ENCODE measurements at places on chromosomes 5 and 9.

- DNase-seq = no peak
Observed at GRCh38 chr5:147753765-147754164, 28.8 kb downstream of the JAKMIP2 start.

DNA sequence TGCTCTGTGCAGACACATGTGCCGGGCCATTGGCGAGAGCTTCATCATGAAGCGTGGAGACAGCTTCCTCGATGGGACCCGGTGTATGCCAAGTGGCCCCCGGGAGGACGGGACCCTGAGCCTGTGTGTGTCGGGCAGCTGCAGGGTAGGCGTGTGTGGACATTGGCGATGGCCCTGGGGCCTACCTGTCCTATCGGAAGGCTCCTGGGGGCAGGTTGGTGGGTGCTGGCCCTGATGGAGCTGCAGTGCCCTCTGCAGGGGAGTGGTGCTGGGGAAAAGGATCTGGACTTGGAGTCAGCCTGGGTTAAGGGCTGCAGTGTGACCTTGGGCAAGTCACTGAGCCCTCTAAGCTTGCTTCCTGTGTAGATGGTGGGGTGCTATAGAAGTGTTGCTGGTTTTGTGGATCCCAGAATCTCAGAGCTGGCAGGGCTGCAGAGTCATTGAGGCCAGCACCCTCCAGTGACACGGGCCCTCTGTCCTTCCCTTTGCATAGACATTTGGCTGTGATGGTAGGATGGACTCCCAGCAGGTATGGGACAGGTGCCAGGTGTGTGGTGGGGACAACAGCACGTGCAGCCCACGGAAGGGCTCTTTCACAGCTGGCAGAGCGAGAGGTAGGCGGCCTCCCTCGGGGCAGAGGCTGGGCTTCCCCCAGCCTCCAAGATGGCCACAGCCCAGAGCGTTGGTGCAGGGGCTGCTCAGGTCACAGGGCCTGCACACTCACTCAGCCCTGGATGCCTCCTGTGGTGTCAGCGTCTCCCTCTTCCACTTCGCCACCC is 15.8 kb downstream of the ADAMTS13 start:
- no peak for DNase-seq

DNA sequence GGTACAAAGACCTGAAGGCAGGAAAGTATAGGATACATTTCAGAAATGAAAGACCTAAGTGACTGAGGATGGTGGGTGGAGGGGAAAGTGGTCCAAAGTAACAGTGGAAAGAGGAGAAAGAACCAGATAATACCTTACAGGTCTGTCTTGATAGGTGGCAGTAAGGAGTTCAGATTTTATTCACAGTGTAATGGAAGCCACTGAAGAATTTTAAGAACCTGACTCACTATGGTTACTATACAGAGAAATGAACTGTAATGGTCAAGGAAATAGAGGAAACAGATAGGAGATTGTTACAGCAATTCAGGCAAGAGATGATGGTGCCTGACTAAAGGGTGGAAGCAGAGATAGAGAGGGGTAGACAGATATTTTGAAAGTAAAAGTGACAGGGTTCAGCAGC is 46.5 kb downstream of the EPB41L4A start:
- no peak for DNase-seq

DNA sequence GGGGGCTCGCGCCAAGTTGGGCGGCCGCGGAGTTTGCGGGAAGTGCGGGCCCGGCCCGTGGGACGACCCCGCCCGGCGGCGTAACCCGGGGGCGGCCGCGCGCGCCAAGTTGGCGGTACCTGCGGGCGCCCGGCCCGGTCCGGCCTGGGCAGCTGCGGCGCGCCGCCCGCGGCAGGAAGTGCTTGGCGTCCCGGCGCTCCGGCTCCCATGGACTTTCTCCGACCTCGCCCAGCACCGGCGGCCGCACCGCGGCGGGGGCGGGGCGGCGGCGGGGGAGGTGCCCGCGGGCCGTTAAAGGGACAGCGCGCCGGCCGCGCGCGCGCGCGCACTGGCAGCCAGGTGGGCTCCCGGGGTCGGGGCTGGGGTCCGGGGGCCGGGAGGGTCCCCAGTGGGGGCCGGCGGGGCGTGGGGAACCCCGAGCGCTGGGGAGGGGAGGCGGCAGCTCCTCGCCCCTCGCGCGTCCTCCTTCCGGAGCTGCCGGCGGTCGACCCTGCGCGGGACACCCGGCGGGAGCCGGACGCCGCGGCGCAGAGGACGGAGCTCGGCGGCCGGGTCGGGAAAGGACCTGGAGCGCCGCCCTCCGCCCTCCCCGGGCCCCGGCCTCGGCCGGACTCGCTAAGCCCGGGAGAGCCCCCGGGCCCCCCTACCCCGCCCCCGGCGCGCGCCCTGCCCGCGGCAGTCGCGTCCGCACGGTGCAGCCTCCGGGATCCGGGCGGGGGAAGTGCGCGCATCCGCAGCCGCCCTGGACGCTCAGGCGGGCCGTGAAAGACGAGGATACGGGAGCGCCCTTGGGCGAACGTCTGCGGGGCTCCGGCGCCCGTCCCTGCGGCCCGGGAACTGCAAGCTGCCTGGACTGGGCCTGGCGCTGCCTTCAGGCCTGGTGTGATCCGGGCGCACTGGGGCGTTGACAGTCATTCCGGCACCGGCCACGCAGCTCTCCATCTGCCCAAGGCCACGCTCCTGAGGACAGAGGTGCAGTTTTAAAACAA is at the start of gene NACC2:
Gene NACC2 (minus strand): TSS at position 220 of the 989 bp plus-strand sequence. CDS start 44,768 bp downstream, outside the sequence.
- DNase-seq = no peak

DNA sequence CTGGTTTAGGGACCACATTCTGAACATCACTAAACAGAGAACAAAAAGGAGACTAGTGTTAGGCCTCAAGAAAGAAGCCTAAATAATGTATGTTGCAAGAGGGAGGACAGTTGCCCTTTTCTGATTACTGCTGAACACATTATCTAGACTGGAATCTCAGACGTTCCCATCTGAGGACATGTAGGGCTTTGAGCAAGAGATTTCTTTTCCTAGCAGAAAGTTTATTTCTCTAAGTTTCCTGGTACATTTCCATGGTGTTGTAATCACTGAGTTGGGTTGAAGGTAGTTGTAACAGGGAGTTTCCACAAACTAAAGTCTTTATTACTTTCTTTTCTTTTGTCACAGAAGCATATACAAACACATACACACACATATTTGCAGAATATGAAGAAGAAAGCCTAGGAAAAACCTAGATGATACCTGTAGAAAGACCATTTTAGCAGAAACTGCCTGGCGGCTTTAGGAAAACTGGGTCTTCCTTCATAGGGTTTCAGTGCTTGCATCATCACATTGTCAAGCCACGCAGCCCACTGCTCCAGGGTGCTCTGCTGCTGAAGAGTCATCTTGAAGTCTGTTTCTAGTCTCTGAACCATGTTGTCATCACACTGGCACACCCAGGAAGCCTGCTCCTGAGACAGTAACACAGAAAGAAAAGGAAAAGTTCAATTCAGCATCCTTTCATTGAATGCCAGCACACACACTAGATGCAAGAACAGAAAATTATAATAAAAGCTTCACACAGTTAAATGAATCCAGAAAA is 269.1 kb downstream of the RFX3 start:
- no peak for DNase-seq

DNA sequence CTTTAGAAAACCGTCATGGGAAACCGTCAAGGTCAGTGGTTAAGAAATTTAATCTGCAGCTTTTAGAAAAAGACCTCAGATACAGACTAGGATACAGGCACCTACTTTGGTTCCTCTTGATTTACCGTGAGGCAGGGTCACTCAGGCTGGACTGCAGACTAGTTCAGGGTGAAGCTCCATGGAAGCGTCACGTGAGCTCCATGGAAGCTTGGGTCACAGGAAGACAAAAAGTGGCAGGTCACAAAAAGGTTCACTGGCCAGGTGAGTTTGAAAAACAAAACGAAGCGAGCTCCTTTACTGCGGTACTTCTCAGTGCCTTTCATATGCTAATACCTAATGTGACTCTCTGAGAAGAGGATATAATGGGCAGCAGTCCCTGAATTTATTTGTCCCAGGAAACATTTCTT is 43.0 kb downstream of the PRRC2B start:
- no peak for DNase-seq

GRCh38 chr5:127079994-127080491 is 6.7 kb upstream of the C5orf63 start:
- no peak for DNase-seq

DNA sequence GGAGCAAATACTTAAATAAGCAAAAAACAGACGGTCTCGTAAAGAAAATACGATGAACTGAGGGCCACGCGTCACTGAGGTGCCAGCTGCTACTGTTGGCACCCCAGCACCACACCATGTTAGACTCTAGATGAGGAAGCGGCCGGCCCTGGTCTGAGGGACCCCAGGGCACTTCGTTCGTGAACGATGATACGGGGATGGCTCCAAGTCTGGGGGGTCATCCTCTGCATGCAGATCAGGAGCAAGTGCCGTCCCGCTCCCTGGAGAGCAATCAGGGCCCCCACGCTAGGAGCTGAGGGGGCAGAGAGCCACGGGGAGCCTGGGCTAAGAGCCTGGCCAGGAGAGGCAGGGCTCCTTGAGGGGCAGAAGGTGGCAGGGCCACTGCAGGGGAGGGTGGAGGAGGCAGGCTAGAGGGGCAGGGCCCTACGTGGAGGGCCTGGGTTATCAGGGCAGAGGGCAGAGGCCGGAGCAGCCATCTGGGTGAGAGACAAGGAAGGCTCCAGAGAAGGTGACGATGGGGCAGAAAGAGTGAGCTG is 24.1 kb downstream of the SARDH start:
- no peak for DNase-seq

DNA sequence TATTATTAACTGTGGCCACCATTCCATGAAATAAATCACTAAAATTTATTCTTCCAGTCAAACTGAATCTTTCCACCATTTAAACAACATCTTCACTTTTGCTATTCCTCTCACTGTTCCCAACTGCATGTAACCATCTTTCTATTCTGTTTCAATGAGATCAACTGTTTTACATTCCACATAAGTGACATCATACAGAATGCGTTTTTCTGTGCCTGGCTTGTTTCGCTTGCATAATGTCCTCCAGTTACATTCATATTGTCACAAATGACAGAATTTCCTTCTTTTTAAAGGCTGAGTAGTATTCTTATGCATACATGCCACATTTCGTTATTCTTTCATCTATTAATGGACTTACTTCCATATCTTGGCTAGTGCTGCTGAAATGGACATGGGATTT is 738.2 kb downstream of the SEMA5A start:
- DNase-seq = no peak

GRCh38 chr9:86135371-86135770 is 36.0 kb upstream of the GOLM1 start:
- no peak for DNase-seq

- no peak for DNase-seq
Observed at GRCh38 chr9:136385015-136385414, 11.5 kb upstream of the CARD9 start.

DNA sequence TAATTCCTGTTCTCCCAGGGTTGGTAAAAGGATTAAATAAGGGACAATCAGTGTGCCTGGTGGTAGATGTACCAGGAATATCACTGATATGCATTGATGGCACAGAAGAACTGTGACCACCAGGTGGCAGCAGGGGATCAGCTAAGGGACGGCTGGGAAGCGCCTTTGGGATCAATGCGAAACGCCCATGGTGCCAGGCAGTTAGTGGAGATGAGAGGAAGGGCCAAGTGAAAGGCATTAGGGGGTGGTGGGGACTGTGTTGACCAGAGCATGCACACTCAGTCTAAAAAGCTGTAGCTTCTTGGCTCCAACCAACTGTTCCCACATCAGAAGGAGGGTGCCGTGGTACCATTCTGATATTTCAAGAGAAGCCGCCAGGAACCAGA is 55.6 kb downstream of the ARHGEF37 start:
- DNase-seq = peak; percentile 67

GRCh38 chr9:127116957-127117356 is 5.5 kb downstream of the ANGPTL2 start:
- DNase-seq = no peak

DNA sequence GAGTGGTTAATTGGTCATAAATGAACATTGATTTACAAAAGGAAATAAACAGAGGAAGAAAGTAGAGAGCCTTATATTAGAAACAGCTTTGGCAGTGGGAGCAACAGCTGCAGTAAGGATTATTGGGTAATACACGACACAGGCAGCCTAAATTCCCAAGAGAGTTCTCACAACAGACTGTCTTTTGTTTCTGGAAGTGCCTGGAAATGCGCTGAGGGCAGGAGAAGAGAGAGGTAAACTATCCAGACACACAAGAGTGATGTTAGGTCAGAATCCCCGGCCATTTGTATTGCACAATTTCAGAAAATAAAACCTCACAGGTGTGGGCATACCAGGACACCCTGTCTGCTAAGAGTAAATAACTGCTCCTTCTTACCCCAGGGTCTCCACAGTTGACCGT is 450.4 kb upstream of the CTNND2 start:
- no peak for DNase-seq

DNA sequence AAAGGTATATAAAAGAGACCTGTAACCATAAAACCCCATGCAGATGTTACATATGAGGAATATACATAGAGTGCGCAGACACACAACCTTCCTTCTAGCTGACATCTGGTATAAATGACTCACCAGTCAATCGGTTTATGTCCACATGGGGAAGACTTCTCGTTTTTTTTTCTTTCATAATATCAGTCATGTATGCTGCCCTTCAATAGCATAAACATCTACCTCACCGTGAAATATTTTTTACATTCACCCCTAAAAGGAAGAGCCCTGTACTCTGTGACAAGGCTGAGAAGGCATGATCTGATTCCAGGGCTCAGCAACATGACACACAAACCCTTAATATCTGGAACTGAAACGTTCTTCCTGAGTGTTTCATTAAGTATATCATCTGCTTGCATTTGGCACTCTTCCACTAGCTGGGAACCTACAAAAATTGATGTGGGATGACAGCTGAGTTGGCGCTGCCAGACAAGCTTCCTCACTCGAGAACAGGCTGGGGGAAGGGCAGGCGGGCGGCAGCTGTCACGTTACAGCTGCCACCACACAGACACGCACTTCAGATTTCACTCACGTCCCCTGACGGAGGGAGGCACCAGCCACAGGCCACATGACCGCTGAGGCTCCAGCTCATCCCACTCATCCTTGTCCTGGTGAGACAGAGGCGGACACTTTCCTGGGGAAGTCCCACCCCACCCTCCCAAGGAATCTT is 74.2 kb downstream of the SHB start:
- no peak for DNase-seq

DNA sequence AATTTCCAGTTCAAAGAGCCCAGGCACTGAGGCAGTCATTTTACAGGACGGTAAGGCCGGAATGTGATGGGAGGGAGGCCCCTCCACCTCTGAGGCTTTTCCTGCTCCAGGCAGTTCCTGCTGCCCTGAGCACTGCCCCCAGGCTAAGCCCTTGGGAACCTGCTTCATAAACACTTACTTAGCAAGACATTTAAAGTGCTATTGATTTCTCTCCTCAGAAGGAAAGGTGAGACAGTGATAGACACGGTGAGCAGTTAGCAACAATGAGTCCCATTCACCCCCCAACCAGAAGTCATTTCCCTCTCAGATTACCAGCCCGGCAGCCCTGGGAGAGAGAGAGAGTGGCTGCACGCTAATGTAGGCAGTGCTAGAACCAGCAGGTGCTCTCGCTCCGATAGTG is 462.5 kb downstream of the SPOCK1 start:
- DNase-seq = no peak
